Temporal lobe (tissue), 4 donors: ENCODE measurements at places on chromosomes 11 and 22. TPM values are rescaled to one million over a fixed set of nuclear protein-coding genes. Genes with fewer than 3 reads are reported as not detected.

The ROBO4 gene
- 3.9 TPM for total RNA-seq

The DEFB131B gene
- total RNA-seq: not detected

The C11orf21 gene
- total RNA-seq: 0.25 TPM

The MB gene
- not detected for total RNA-seq

The DEUP1 gene
- 0.49 TPM for total RNA-seq

The SERPING1 gene
- 11.3 TPM for total RNA-seq

The SPA17 gene
- total RNA-seq: 5.4 TPM

The MYRF gene
- 1.2 TPM for total RNA-seq

The MIOX gene
- not detected for total RNA-seq

The KDELR3 gene
- 1.5 TPM for total RNA-seq

The UBQLNL gene
- total RNA-seq: under 0.01 TPM

The GNAZ gene
- 124 TPM for total RNA-seq

The SAA1 gene
- total RNA-seq: not detected

The LINC01488 gene
- total RNA-seq: not detected

The OR5D14 gene
- total RNA-seq: not detected

The EHF gene
- total RNA-seq: 0.25 TPM

The SCGB1A1 gene
- not detected for total RNA-seq

The OR4P4 gene
- not detected for total RNA-seq

The RIMBP3C gene
- 0.49 TPM for total RNA-seq

The NAALAD2 gene
- total RNA-seq: 6.4 TPM

The MRGPRF gene
- total RNA-seq: 1.2 TPM

The MYOD1 gene
- total RNA-seq: not detected

The OR5D13 gene
- total RNA-seq: not detected

The B3GAT1 gene
- total RNA-seq: 60.2 TPM

The TMPRSS4 gene
- 0.74 TPM for total RNA-seq

The CEND1 gene
- total RNA-seq: 8.6 TPM

The NXPE4 gene
- total RNA-seq: not detected

The SERPIND1 gene
- 8.6 TPM for total RNA-seq
